Testis (tissue), 5 donors: ENCODE measurements at places on chromosomes 5 and 9. TPM values are rescaled to one million over a fixed set of nuclear protein-coding genes. Genes with fewer than 3 reads are reported as not detected.

Gene POLR3G
- total RNA-seq: 9.4 TPM

Gene MZB1
- total RNA-seq: 0.94 TPM

Gene PCDHGA3
- 31.8 TPM for total RNA-seq

Gene PCDHB5
- 11.7 TPM for total RNA-seq

Gene THG1L
- 18.1 TPM for total RNA-seq

Gene NSD1
- total RNA-seq: 71.2 TPM

Gene OR1J2
- total RNA-seq: 0.62 TPM

Gene DNM1
- total RNA-seq: 8.0 TPM

Gene RPL35
- total RNA-seq: 902 TPM

Gene TMEM252
- not detected for total RNA-seq

Gene KIF4B
- 6.6 TPM for total RNA-seq
